ENCODE measurements at places on chromosomes 16 and 17.

- DNase-seq, result no peak
Observed at GRCh38 chr17:78486946-78487680, 90.1 kb downstream of the DNAH17 start.

- peak; percentile 92 for DNase-seq
Observed at GRCh38 chr17:75749545-75750389, 15.2 kb downstream of the GALK1 start.

DNA sequence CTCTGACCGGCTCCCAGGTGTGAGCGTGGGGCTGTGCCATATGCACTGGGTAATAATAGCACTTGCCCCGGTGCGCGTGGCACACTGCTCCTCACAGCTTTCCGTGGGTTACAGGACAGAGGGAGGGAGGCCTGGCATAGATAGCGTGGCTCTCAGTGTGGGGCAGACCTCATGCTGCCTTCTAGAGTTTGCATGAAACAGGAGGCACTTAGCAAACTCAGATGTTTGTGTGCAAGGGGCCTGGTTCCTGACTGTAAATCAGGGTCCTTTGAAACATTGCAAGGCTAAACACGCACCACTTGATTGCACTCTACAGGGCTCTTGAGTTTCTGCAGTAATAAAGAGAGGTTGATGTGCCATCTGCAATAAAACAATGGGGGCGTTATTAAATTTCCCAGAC lies 101.7 kb downstream of the RPTOR start:
- no peak for DNase-seq

GRCh38 chr16:85036236-85037049 lies 8.8 kb downstream of the KIAA0513 start:
- no peak for DNase-seq

DNA sequence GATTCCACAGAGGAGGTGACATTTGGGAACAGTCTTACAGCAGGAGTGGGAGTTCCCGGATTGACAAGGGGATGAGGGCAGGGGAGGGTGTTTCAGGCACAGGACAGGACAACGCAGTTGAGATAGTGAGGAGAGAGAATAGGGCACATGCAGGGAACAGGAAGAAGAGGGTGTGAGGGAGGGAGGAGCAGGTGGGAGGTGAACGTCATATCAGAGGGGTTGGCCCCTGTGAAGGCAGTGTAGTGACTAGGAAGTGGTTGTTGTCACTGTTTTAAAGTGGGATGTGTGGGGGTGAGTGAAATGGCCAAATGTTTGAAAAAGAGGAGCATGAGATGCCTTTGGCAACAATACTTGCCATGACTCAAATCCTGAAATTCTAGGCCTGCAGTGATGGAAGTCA lies 12.2 kb downstream of the PRKCB start:
- DNase-seq, result no peak

- no peak for DNase-seq
Observed at GRCh38 chr17:34609210-34609609, 29.8 kb downstream of the TMEM132E start.

DNA sequence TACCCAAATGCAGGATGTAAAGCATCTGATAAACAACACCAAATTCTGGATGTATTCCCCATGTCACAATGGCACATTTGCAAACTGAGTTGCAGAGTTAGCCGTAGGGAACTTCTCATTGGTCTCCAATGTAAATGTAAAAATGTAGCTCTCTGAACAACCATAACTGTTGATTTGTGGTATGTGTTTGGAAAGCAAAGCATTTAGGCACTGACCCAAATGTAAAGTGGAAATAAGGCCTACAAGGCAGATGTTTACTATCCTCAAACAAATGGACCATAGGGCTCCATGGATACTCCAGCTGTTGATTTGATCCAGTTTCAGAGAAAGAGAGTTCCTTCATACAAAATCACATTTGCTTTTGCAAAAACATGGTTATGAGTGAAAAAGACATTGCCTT lies 223.0 kb upstream of the ELAC2 start:
- DNase-seq, result no peak

DNA sequence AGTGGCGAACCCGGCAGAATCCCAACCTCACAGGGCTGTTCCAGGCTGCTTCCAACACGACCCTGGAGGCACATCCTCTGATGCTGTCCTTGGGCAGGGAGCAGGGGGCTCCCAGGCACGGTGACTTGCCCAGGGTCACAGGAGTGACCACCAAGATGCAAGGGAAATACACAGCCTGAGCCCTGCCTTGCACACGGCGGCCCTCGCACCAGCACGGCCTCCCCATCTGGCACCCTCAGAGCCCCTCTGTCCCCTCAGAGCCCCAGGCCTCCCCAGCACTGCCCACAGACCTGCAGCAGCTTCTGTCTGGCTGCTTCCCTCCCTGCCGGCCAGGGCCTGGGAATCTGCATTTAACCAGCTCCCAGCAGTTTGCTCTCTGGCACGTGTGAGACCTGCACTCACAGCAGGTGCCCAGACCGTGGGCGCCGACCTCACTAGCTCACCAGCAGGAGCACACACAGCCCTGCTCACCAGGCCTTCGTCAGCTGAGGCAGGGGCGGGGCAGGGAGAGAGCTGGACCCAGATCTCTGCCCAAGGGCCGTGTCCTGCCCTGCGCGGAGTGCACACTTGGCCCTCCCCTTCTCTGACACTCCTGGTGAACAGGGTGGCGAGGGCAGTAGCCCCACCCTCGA lies 29.7 kb upstream of the ZC3H18 start:
- DNase-seq, result no peak

DNA sequence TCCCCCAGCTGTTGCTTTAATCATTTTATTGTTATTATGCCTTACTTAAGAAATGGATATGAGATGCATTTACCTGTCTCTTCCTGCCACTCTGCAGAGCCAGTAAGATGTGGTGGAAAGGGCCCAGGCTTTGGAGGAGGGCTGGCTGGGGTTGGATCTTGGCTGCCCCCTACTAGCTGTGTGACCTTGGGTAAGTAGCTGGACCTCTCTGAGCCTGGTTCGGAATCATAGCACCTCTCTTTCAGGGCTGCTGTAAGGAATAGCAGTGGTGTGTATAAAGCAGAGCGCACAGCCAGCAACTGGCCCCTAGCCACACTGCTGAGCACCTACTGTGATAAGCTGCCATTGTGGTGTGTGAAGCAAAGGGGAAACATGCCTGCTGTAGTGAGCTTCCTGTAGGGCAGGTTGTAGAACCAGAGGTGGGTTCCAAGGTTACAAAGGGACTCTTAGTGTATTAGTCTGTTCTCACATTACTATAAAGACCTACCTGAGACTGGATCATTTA lies 23.9 kb downstream of the MAPT start:
- DNase-seq, result no peak

DNA sequence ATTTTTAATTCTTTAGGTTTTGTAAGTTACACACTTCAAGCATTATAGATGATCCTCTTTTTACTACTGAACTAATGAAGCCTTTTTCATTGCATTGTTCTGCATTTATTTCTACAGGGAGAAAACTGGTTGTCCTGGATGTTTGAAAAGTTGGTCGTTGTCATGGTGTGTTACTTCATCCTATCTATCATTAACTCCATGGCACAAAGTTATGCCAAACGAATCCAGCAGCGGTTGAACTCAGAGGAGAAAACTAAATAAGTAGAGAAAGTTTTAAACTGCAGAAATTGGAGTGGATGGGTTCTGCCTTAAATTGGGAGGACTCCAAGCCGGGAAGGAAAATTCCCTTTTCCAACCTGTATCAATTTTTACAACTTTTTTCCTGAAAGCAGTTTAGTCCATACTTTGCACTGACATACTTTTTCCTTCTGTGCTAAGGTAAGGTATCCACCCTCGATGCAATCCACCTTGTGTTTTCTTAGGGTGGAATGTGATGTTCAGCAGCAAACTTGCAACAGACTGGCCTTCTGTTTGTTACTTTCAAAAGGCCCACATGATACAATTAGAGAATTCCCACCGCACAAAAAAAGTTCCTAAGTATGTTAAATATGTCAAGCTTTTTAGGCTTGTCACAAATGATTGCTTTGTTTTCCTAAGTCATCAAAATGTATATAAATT lies 53.0 kb downstream of the TUBD1 start:
- no peak for DNase-seq

DNA sequence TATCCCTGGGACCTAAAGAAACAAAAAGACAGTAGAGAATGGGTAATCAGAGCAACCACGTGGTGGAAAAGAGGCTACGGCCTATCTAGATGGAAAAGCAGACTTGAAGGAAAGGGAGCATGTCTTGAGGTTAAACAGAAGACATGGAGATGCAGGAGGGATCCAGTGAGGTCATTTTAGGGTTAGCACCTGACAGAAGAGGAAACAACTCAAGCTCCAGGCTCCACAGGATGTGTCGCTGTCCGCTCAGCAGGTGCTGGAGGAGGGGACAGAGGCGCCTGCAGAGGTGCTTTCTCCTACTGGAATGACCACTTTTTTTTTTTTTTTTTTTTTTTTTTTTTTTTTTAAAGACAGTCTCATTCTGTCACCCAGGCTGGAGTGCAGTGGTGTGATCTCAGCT lies 47.5 kb upstream of the CLEC3A start:
- no peak for DNase-seq

DNA sequence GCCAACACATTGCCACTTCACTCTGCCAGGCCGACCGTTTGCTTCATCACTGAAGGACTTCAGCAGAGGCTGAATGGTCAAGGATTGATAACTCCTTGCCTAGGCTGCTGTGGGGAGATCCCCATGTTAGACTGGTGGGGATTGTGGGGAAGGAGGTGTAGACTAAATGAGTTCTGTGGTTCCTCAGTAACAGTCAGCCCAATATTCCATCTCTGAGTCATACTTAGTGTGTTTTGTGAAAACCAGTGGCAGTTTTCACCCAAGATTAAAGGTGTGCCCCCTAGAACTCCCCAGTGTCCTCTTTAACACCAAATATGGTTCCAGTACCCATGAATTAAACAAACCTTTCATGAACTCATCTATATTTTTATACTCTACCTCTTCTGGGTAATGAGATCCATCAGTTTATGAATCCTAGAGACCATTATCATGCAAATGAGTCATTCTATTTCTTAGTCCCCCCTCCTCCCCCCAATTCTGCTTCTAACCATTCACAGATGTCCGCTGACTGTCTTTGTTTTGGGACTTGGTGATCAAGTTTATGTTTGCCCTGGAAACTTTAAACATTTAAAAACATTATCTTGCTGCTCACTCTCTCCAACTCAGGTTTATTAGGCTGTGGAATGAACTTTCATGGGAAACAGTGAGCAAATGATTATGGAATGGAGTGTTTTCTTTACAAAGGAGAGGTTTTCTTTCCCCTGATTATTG lies 66.8 kb upstream of the GAS7 start:
- no peak for DNase-seq

GRCh38 chr17:48571024-48571818 lies 6.9 kb downstream of the HOXB4 start:
- DNase-seq, result no peak

- no peak for DNase-seq
Observed at GRCh38 chr16:76583945-76584344, 306.7 kb downstream of the CNTNAP4 start.

GRCh38 chr16:31522071-31522470 lies 5.6 kb upstream of the AHSP start:
- DNase-seq, result no peak

DNA sequence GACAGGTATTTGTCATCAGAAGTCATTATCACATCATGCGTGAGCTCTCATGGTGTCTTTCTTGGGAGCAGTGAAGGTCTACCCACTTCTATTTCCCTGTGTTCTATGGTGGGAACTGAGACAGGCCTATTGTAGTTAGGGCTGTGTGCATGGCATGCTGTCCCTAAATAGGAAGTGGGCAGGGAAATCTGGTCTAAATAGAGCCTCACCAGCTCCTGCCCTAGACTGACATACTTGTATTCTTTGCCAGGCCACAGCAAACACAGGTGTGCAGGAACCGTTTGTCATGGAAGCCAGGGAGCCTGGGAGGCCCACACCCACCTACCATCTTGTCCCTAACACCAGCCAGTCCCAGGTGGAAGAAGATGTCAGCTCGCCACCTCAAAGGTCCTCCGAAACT lies 10.1 kb downstream of the SLC7A6 start:
- no peak for DNase-seq

DNA sequence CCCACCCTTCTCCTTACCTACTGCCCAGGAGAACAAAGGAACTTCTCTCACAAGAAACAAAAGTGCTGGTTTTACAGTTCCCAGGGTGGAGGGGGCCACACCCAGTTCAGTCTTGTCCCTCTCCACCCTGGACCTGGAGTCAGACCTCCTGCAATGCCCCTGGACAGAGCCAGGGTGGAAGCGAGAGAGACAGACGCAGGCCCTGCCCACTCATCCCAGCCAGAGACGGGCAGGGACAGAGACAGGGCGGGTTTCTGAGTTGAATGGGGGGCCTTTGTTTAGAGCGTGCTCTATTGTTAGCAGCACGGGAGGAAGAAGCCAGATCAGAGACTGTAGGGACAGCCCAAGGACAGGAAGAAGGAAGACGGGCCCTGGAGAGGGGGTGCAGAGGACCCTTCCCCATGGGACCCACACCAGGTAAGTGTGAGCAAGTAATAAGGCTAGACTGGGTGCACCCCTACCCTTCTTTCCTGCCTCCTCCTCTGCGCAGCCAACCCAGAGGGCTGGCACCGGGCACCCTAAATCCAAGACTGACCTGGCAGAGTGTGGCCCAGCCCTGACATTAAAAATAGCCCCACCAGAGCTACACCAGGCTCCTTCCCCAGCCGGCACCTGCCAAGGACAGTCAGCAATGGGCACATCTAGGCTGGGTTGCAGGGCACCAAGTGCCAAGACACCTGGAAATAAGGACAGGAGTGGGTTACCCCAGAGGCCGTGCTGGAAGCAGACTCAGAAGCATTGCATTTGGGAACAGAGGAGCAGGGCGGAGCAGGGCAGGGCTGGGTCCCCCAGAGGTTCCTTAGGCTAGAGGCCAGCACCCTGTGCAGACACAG lies 10.9 kb downstream of the JUP start:
- DNase-seq, result no peak

- no peak for DNase-seq
Observed at GRCh38 chr17:39935909-39936308, 8.4 kb downstream of the LRRC3C start.

GRCh38 chr17:8153957-8154607 lies 1.9 kb upstream of the PER1 start:
- no peak for DNase-seq

- DNase-seq, result no peak
Observed at GRCh38 chr17:36730857-36731490, 129.6 kb downstream of the MRM1 start.

DNA sequence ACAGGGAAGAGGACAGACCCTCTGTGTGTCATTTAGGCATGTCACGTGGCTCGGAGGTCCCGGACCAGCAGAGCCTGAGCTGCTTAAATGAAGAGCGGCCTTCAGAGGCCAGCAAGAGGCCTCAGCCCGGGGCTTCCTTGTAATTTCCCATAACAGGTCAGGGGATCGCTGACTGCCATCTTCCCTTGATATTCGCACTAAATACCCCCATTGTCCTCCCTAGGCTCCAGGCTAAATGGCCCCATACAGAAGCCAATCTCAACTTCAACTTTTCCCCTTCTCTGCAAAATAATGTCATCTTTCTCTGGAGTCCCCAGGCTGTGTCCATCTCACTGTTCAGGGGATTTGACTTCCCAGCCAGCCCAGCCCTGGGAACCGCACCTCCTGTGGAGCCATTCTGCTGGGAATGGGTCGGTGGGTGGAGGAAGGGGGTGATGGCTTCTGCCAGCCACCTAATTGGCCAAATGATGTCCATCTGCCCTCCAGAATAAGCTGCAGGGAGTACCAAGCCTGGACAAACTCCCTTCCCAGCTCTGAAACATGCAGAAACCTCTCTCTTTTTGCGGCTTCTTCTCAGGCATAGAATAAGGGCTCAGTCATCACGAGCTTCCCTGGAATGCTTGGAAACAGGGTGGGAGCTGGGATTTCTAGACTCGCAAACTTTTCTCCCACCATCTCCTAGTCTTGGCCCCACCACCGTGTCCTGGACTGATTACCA lies 129.9 kb downstream of the SDK2 start:
- no peak for DNase-seq

GRCh38 chr16:66751053-66751302 lies 431 bp downstream of the DYNC1LI2 start:
- peak; percentile 17 for DNase-seq

GRCh38 chr16:30884760-30885159 lies 9.1 kb downstream of the BCL7C start:
- DNase-seq, result no peak

All from HuH-7.5 (cell line).